Stimulated activated CD4-positive, alpha-beta T cell treated with anti-CD3 and anti-CD28 coated beads, TNF-alpha, amount 100 ng/mL, for 4 hours (primary cell): ENCODE measurements at places on chromosomes 3 and 15.

DNA sequence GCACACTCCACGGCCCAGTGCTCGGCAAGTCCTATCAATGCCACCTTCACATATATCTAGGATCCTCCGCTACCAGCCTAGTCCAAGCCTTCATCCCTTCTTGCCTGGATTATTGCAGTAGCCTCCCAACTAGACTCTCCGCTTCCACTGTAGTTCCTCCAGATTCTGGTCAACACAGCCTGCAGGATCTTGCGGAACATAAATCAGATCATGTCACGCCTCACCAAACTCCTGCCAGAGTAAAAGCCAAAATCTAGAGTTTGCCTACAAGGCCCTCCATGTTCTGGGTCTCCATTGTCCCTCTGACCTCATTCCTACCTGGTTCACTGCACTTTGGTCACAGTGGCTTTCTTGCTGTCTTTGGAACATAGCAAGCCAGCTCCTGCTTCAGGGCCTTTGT lies 3.6 kb downstream of the BDH1 start:
- DNase-seq: no peak

DNA sequence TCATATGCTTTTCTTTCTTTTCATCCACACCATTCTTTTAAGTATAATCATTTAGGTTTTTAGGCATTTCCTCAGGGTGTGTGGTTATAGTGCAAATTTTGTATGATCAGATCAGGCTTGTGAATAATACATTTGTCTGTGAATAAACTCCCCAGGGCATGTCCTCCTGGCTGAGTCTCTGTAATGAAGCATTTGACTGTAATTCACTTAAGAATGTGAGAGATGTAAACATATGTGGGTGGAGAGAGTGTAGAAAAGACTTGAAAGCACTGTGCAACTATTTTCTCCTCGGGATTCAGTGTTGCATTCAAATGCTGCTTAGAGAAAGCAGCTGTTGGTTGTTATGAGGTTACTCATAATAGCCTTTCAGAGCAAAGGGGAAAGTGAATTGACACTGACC lies 996.5 kb downstream of the TUSC7 start:
- DNase-seq: no peak

- no peak for DNase-seq
These were observed 557 bp downstream of the ELL3 start for GRCh38 chr15:43776101-43776717.

- no peak for DNase-seq
These were observed 58.4 kb downstream of the CAPN7 start for GRCh38 chr3:15264486-15264885.

- DNase-seq: no peak
These were observed 14.2 kb downstream of the CSK start for GRCh38 chr15:74795966-74796625.

DNA sequence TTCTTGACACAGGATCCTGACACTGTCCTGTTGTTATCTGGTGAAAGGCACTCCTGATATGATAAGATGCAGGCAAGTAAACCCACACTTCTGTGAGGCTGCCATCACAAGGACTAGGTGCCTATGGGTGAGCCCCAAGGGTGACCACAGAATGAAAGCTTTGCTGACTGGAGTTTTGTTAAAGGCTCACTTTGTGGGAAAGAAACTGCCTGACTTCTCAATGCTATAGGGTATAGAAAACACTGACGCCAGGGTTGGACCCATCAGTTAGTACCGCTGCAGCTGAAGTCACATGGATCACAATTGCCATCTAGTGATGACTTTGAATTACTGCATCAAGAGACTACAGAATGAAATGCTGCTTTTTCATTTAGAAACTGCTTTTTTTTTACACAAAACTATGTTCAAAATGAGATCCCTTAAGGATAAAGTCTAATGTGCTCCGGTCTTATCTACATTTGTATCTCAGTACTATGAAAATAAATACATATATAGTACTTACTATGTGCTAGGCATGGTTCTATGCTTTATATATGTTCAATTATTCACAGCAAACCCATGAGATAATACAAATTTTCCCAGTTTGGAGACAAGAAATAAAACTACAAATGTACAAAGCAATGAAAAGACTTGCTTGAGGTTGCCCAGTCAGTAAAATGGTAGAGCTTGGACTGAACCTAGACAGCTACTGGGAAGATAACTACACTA lies 64.2 kb upstream of the CMSS1 start:
- DNase-seq: no peak

DNA sequence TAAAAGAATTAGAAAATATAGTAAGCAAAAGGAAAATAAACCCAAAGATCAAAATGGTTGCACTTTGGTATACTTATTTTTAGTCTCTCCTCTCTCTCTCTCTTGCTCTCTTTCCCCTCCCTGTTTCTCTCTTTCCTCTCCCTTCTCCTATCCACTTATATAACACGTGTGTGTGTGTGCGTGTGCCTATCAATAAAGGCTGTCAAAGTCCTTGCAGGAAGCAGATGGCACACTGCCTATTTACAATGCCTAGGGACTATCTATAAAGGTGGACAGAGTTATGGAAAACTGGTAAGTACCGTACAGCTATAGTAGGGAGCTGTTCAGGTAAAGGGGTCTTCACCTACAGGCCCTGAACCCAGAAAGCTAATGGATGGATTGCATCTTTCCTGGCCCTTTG lies 161.6 kb downstream of the SQOR start:
- no peak for DNase-seq

- DNase-seq: no peak
These were observed 4.4 kb upstream of the LRRC15 start for GRCh38 chr3:194373899-194374298.

- no peak for DNase-seq
These were observed 26.3 kb downstream of the ESYT3 start for GRCh38 chr3:138460536-138461205.

DNA sequence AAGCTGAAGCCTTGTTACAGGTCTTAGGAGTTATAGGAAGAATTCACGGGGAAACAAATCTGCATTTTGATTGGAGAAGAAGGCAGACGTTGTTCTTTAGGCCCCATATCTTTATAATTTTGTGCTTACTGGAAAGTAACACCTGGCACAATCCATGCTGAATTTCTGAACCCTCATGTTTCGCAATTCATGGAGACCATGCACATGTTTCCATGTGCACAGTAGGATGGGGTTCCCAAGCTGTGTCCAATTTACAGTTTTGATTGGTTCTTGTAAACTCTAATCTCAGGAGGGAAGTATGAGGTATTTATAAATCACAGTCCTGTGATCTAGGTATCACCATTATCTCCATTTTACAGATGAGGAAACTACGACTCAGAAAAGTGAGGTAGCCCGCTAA lies 7.8 kb upstream of the SCAANT1 start:
- no peak for DNase-seq

- no peak for DNase-seq
These were observed 257.9 kb downstream of the UBE2E2 start for GRCh38 chr3:23461069-23461468.

GRCh38 chr15:67880651-67881182 lies 40.9 kb upstream of the RNU6-1 start:
- no peak for DNase-seq

- DNase-seq: no peak
These were observed 60.0 kb downstream of the ST6GAL1 start for GRCh38 chr3:186990277-186990676.

- DNase-seq: no peak
These were observed 258.3 kb downstream of the IL5RA start for GRCh38 chr3:2851835-2852234.
